PC-3 (cell line): ENCODE measurements at places on chromosomes 11 and 22.
A peak's percentile ranks its signal among the peaks of the same experiment; 100 is the strongest.

DNA sequence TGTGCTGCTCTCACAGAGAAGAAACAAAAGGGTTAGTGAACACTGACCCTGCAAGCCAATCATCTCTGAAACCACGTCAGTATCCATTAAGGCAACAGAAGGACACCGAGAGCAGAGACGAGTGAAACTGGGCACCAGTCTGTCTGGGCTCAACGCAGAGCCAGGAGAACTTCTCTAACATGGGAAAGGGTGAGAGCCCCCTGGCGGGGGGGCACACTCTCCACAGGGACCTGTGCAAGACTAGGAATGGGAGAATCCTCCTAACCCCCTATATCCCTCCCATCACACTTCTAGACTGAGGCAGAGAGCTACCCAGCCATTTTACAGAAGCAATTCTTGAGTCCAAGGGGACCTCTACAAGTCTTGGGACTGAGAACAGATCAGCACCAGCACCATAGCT lies 285.8 kb downstream of the SOX6 start:
- DNase-seq: no peak

DNA sequence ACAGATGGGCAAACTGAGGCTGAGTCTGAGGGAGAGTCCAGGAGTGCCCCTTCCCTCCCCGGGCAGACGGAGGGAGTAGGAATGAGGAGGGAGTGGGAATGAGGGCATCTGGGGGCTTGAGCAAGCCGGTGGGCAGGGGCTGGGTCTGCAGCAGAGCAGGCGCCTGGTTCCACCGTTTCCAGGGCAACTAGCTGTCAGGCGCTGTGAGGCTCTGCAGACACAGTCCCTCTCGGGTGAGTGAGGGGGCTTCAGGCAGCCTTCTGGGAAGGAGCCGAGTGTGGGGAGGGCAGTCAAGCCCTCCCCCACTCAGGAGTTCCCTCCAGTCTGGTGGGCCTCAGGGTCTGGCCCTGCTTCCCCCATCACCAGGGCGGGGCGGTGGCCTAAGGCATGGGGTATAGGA lies 19.0 kb downstream of the TMEM258 start:
- DNase-seq: no peak

- DNase-seq: no peak
These were observed 73.4 kb downstream of the FEZ1 start for GRCh38 chr11:125422681-125423080.

DNA sequence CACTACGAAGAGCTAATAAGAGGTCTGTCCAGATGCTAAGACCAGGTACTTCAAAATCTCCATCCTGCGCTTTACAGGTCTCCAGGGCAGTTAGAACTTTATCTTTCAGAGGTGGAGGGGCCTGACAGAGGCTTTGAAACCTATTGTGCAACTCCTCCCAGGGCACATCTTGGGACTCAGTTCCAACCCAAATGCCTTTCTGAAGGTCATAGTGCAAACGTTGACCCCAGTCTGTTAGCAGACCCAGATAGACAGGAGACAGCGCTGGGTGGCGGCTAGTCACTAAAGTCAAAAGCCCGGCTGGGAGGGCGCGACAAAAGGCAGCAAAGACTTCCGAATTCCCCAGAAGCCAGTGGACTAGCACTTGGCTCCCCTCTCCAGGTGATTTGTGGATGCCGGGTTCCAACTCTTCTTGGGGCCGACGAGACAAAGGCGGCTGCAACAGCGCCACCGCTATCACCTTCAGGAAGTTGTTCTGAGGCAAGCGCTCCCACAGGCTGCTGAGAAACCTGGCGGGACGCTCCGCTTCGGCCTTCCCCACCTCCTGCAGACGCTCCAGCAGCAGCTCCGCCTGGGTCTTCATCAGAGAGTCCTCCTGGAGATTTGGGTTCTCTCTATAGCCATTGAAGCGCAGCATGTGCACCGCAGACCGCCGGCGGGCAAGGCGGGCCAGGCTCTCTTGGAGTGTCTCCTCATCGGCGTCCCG lies 728 bp downstream of the FANCF start:
- peak; percentile 60 for DNase-seq

- no peak for DNase-seq
These were observed 307 bp upstream of the MRPL16 start for GRCh38 chr11:59810911-59811259.

DNA sequence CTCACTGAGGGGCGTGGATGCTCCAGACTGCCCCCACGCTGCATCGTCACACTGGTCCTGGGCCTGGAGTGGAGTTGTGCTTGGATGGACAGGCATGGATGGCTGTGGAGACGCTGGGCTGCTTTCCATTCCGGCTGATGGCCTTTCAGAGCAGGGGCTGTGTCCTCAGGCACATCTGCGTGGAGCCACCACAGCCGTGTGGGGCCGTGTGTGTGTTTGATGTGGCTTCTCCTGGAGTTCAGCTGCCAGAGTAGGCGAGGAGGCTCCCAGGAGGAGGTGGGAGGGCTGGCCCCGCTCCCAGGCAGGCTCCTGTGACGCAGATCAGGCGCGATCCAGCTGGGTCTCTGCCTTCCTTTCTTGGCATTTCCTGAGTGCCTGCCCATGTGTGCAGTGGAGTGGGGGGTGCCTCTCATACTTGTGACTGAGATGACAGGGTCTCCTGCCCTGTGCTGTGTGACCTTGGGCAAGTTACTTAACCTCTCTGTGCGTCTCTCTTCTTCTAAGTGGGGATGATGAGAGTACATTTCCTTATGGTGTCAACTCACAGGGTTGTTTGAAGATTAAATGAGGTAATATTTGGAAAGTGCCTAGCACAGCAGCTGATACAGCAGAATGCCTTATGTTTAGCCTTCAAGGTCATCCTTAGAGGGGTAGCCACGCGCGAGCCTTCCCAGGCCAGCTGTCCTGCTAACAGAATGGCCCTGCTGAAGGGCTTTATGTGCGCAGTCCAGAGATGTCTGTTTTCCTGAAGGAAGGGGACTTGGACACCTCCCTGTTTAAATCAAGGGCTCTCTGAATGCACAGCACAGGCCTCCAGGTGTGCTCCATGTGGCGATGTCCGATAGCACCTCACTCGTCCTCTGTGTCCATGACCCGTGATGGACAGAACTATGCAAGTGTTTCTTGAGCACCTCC lies 33.5 kb downstream of the GLB1L2 start:
- DNase-seq: no peak
